GM12878 (cell line): ENCODE measurements at places on chromosomes 6 and 20. TPM values are rescaled to one million over a fixed set of nuclear protein-coding genes. Genes with fewer than 3 reads are reported as not detected.
A peak's percentile ranks its signal among the peaks of the same experiment; 100 is the strongest.

Gene STMND1
- not detected in 2 replicates for total RNA-seq

Gene SUMO4
- 1.6 and 2.1 TPM in 2 replicates for total RNA-seq

Gene PSORS1C1
- total RNA-seq: 0.64 TPM in 1 of 2 replicates, not detected in the other

Gene TXLNB
- 0.21 TPM in 2 replicates for total RNA-seq

DNA sequence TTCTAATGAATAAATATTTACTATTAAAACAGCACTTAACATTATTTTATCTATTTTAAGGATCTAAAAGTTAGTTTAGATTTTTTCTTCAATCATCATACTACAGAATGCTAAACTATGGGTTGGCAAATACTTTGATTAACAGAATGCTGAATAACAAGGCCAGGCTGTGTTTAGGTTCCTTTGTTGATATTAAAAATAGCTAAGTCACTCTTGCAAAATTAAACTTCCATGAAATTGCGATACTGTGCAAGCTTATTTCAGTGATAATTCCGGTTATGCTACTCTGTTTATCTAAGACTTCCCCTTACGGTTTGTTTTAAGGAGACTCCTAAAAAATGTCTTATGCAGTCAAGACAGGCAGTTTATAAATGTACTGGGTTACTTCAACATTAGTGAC lies 2.8 kb downstream of the RNF24 start:
- H3K27ac ChIP-seq: no peak overlapping the region
- H3K4me3 ChIP-seq: no peak overlapping the region
- H3K36me3 ChIP-seq: no peaks in the 10 kb centered on the region
- DNase-seq: no peak

DNA sequence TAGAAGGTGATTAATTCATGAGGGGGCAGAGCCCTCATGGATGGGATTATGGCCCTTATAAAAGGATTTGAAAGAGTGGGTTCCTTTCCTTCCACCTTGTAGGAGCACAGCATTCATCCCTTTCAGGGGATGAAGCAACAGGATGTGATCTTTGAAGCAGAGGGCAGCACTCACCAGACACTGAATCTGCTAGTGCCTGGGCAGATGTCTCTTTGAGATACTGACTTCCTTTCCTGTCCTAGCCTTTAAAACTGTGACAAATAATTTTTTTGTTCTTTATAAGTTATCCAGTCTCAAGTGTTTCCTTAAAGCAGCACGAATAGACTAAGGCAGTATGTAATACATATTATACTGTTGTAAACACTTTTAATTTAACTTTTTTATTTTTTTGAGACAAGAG lies 538.6 kb upstream of the RNF217 start:
- no peak overlapping the region for H3K27ac ChIP-seq
- no peak for DNase-seq
- H3K4me3 ChIP-seq: no peak overlapping the region
- no peaks in the 10 kb centered on the region for H3K36me3 ChIP-seq
- no peaks in the 10 kb centered on the region for H3K27me3 ChIP-seq

- no peaks in the 10 kb centered on the region for H3K4me1 ChIP-seq
- no peak overlapping the region for H3K4me3 ChIP-seq
- H3K27me3 ChIP-seq: no peaks in the 10 kb centered on the region
- H3K36me3 ChIP-seq: no peaks in the 10 kb centered on the region
- H3K27ac ChIP-seq: no peak overlapping the region
- no peak for DNase-seq
Measured at GRCh38 chr20:48223715-48224114, 438.4 kb upstream of the SULF2 start.

GRCh38 chr6:111464184-111464583 lies 18.8 kb downstream of the REV3L start:
- no peaks in the 10 kb centered on the region for H3K27me3 ChIP-seq
- no peak for DNase-seq
- no peaks in the 10 kb centered on the region for H3K4me1 ChIP-seq
- no peaks in the 10 kb centered on the region for H3K36me3 ChIP-seq

GRCh38 chr6:126156973-126157372 lies 170.6 kb downstream of the TRMT11 start:
- peak; percentile 5 for DNase-seq
- no peak overlapping the region for H3K4me3 ChIP-seq

DNA sequence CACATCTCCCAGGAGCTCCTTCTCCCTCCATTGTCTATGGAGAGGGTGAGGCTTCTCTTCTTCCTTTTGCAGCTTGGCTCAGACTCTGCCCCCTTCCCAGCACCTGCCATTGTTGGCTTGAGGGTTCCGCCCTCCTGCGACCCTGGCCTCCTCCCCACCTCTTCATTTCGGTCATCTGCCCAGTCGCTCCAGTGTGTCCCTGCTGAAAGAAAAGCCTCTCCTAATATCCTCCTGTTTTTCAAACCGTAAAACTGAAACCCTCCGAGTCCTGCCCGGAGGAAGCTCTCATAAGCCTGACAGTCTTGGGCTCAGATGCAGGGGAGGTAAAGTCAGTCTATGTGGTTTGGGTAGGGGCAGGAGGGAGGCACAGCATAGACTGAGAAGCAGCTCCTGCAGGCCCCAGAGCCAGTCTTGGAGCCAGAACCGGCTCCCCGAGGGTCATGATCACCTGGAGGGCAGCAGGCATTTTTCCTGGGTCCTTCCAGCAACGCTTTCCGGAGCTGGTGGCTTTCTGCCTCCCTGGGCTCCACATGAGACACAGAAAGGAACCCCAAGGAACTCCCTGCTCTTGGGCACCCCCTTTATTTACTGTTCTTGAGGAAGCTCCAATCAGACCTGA lies 235.1 kb downstream of the SMOC2 start:
- no peak for DNase-seq
- no peak overlapping the region for H3K27ac ChIP-seq
- H3K4me1 ChIP-seq: no peaks in the 10 kb centered on the region
- no peak overlapping the region for H3K4me3 ChIP-seq
- H3K36me3 ChIP-seq: no peaks in the 10 kb centered on the region
- no peaks in the 10 kb centered on the region for H3K27me3 ChIP-seq

GRCh38 chr6:33874136-33874760 lies 70.4 kb upstream of the MLN start:
- no peaks in the 10 kb centered on the region for H3K4me1 ChIP-seq
- DNase-seq: no peak
- H3K27ac ChIP-seq: no peak overlapping the region
- H3K27me3 ChIP-seq: no peaks in the 10 kb centered on the region; the same call in 1 of the 2 replicates
- H3K36me3 ChIP-seq: no peaks in the 10 kb centered on the region
- H3K4me3 ChIP-seq: no peak overlapping the region

GRCh38 chr20:19024296-19025035 lies 188.0 kb upstream of the SLC24A3 start:
- DNase-seq: no peak
- H3K36me3 ChIP-seq: no peaks in the 10 kb centered on the region
- no peak overlapping the region for H3K4me3 ChIP-seq

- no peak overlapping the region for H3K4me3 ChIP-seq
- no peaks in the 10 kb centered on the region for H3K4me1 ChIP-seq
- no peaks in the 10 kb centered on the region for H3K36me3 ChIP-seq
- no peaks in the 10 kb centered on the region for H3K27me3 ChIP-seq
Measured at GRCh38 chr6:72245565-72245964, 359.2 kb downstream of the RIMS1 start.

DNA sequence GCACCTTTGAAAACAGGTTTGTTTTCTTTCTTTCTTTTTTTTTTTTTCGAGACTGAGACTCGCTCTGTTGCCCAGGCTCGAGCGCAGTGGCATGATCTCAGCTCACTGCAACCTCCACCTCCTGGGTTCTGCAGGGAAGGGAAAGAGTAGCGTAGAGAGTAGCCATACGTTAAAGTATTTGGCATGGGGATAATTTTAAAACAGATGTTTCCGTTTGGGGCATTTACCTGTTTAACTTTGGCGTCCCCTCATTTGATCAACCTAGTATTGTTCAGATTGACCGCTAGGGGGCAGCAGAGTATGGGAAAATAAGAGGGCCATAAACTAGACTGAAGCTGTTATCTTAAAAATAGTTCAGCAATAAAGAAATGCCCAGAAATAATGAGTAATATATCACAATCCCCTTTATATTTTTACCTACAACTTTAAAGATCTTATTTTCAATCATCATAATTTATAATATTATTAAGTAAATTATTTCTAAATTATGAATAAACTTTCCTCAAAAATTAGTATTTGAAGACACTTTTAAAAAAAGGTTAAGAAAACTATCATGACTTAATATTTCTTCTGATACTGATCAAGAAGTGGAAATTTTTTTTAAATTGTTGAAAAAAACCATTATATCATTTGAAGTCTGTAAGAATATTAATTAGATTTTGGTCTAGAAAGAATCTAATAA lies 7.6 kb upstream of the TAAR9 start:
- no peaks in the 10 kb centered on the region for H3K4me1 ChIP-seq
- H3K27me3 ChIP-seq: no peaks in the 10 kb centered on the region
- H3K27ac ChIP-seq: no peak overlapping the region
- no peaks in the 10 kb centered on the region for H3K36me3 ChIP-seq

DNA sequence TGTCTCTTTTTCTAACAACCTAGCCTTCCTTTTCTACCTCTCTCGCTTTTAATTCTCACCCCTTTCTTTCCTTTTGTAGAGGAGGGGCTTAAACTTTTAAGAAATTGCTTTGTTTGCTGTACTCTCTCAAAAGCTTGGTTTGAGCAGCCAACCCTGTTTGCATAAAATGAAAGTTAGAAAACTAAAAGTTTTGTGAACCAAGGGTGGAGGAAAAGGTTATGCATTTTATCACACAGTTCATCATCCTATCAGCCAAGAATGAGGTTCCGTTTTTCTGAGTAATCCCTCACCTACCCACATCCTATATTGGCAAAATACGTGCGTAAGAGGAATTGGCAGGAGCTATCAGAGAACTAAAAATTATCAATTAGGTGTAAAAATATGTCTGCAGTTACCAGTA lies 42.8 kb upstream of the LOC128125822 start:
- no peak for DNase-seq
- H3K4me3 ChIP-seq: no peak overlapping the region; the same call in 1 of the 2 replicates
- H3K4me1 ChIP-seq: peaks cover 16% of the 10 kb centered on the region
- H3K27me3 ChIP-seq: no peaks in the 10 kb centered on the region
- H3K36me3 ChIP-seq: no peaks in the 10 kb centered on the region

DNA sequence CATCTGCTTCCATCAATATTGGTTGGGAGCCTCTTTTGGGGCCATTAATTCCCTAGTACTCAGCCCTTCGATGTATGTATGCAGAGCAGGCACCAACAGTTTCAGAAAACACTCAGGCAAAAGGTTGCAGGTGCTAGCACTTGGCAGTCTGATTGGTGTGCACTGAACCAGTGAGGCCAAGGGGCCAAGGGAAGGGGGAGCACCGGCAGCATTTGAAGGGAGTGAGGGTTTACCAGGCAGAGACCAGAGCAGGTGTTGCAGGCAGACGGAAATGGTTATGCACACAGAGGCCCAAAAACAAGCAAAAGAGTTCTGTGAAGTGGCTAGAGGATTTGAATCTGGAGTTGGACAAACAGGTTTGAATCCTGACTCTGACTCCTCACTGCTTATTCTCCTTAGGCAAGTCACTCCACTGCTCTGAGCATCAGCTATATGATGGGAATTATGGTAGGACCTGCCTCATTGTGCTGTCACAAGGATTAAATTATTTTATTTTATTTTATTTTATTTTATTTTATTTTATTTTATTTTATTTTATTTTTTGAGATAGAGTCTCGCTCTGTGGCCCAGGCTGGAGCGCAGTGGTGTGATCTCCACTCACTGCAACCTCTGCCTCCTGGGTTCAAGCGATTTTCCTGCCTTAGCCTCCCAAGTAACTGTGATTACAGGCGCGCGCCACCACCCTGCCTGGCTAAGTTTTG lies 58.1 kb upstream of the SHLD1 start:
- no peak overlapping the region for H3K27ac ChIP-seq
- no peaks in the 10 kb centered on the region for H3K36me3 ChIP-seq
- no peaks in the 10 kb centered on the region for H3K27me3 ChIP-seq
- H3K4me1 ChIP-seq: peaks cover 8% of the 10 kb centered on the region
- H3K4me3 ChIP-seq: no peak overlapping the region
- peak; percentile 86 for DNase-seq

- H3K36me3 ChIP-seq: no peaks in the 10 kb centered on the region
- no peak overlapping the region for H3K4me3 ChIP-seq
- H3K27ac ChIP-seq: no peak overlapping the region
Measured at GRCh38 chr6:67129780-67130179, 1422.8 kb upstream of the EYS start.

DNA sequence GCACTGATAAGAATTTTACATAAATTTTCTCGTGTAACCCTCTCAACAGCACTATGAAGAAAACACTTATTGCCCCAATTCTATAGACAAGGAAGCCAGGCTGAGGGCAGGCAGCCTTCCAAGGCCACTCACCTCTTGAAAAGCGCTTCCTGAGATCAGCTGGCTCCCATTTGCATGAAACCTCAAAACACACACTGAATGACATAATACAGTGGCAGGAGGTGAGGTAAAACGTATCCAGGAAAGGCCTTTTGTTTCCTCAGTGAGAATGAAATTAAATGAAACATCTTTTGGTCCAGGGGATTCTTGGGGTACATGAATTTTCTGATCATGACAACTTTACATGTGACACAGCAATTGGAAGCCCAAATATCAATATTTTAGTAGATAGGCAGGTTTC lies 112.5 kb downstream of the WDR27 start:
- no peak overlapping the region for H3K4me3 ChIP-seq
- H3K36me3 ChIP-seq: no peaks in the 10 kb centered on the region
- H3K27me3 ChIP-seq: no peaks in the 10 kb centered on the region
- H3K4me1 ChIP-seq: peaks cover 17% of the 10 kb centered on the region
- DNase-seq: no peak
- peak overlapping the region; percentile 37 for H3K27ac ChIP-seq

- no peaks in the 10 kb centered on the region; the same call in 1 of the 2 replicates for H3K27me3 ChIP-seq
- no peak overlapping the region for H3K4me3 ChIP-seq
- H3K4me1 ChIP-seq: no peaks in the 10 kb centered on the region
- DNase-seq: no peak
- no peak overlapping the region for H3K27ac ChIP-seq
Measured at GRCh38 chr6:135256866-135257265, 75.8 kb downstream of the MYB start.

DNA sequence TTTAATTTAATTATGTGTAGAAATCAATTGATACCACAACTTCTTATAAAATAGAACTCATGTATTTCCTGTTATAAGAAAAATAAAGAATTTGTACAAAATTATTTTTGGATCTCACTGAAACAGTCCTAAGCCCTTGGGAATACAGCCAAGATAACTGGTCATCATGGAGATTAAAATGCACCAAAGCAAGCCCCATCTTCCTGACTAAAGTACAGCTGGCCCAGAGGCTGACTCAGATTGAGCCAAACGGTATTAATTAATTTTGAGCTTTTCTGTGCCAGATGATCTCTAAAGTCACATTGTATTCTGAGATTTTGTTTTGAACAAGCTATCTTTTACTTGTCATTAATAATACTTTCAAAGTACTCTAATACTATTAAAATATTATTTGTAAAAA lies 978.5 kb downstream of the TBC1D32 start:
- no peak overlapping the region for H3K27ac ChIP-seq
- DNase-seq: no peak
- no peaks in the 10 kb centered on the region for H3K4me1 ChIP-seq
- H3K4me3 ChIP-seq: no peak overlapping the region
- no peaks in the 10 kb centered on the region for H3K36me3 ChIP-seq
